ENCODE measurements at places on chromosomes 12 and 14.

DNA sequence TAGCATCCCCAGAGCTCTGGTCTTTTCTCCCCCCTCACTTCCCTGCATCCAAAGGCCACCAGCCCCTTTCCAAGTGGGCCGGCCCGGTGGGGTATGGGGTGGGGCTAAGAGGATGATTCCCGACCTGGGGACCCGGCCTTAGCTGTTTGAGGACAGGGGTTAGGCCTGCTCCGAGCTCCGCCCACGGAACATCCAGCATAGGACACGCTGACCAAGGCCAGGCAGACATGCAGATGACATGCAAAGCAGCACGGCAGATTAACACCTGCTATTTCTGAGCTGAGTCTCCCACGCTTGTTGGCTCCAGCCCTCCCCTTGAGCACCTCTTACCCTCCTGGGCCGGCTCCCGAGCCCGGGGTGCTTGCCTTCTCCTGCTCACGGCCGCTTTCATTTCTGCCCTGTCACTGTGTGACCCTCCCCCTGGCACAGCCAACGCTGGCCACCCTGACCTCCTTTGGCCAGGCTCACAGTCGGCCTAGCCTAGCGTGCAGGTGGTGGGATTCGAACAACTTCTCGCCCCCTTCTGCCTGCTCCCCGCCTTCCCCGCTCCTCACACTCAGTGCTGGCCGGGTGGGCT, 40.2 kb downstream of the TEAD4 start:
- no peak for DNase-seq

DNA sequence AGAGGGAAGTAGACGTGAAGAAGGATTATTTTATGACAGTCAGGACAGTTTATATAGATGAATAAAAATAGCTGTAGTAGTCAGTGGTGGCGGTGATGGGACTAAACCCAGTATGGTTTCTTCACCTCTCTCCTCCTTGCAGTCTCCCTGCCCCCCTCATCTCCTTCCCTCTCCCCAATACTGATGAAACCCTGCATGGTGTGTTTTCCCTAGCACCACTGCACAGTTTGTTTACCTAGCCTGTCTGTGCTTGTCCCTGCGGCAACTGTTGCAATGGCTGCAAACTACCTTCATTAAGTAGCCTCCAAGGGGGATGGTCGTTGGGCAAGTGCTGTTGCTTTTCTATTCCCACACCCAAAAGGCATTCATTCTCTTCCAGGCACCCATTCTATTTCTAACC, 14.7 kb downstream of the PCBP2 start:
- DNase-seq: no peak

DNA sequence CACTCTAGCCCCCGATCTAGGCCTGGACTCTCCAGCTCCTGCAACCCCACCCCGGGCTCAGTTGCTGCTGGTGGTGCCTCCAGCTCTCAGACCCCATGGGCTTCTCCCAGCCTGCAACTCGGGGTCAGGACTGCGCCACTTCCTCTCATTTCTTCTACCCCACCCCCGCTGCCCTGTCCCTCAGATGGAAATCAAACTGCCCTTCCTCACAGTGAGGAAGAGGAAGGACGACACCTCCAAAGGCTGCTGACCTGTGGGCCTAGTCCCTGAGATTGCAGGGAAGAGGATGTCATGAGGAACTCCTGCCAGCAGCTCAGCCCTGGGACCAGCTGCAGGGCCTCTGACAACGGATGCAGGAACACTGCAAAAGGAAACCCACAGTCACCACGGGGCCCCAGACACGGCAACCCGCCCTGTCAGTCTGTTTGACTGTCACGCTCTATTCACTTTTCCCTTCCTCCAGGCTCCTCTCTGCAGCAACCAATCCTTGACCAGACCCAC, 29.3 kb upstream of the PNMA1 start:
- no peak for DNase-seq

DNA sequence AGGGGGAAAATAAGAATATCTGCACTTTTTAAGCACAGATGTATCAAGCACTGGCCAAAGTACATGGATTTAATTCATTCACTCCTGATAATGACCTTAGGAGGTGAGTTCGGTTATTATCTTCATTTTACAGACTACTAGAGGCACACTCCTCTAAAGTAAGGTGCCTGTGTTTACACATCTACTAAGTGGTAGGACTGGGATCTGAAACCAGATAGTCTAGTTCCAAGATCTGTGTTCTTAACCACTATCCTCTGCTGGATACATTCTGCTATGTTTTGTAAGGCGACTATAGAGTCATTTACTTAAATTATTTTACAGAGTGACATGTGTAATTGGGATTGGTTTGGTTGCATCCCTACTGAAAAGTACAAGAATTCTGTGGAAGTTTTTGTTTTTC, 175.3 kb downstream of the ESR2 start:
- DNase-seq: no peak

- DNase-seq: no peak
Measured at GRCh38 chr12:77032406-77032805, 33.0 kb downstream of the E2F7 start.

DNA sequence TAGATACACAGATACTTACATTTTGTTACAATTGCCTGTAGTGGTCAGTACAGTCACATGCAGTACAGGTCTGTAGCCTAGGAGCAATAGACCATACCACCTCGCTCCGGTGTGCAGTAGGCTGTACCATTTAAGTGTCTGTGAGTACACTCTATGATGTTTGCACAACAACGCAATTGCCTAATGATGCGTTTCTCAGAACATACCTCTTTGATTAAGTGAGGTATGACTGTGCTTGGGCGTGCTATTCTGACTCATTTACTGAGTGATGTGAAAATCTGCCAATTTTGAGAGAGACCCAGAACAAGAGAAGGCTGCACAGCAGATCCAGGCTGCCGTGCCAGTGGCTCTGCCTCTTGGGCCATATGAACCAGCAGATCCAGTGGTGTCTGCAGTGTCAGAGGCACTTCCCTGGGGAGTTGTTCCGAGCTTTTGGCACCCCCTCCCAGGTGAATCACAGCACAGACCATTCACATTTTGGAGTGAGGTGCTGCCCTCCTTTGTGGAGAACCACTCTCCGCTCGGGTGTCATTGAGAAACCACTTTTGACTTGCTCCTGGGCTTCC, 20.4 kb downstream of the DLK1 start:
- no peak for DNase-seq

DNA sequence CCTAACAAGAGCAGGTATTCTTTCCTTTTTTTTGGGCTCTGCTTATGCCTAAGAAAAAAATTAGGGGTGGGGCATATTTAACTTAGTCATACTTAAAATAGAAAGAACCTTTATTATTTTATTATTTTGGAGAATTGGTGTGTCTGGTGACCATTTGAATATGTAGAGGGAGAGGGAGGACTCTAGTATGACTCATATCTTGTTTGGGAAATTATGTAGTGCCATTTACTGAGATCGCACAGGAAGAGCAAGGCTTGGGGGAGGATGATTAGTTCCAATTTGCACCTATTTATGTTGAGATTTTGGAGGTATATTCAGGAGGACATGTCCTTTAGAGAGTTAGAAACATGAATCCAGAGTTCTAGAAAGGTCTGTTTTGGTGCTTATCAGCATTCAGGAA, 9.9 kb downstream of the ZNF410 start:
- no peak for DNase-seq

DNA sequence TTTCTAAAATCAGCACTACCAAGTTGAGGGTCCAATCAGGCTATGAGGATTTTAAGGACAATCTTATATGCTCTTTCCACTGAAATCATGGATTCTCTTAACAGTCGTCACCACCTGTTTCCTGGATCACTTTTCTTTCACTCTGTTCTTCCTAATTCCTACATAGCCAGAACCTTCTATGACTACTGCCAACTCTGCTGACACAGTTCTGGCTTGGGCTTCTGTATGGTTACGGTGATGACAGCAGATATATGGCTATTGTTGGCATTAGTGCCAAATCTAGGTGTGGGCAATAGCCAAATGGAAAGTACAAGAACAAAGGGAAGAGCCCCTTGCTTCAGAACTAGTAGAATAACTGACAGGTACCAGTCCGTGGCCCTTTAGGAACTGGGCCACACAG, 124.0 kb downstream of the ARID2 start:
- no peak for DNase-seq

DNA sequence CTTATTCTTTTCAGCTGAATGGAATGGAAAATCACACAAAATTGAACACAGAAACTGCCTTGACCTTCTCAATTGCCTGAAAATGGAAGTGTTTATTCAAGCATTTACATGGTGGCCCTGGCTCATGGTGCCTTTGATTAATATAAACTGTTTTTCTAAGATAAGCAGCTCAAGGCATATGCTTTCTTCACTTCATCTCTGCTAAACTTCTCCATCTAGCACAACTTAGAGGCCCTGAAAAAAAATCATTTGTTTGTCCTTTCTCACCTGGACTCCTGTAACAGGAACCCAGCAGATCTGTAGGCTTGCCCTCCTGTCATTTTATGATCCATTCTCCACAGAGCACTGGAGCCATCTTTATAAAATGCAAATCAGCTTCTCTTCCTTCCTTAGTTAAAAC, 117.5 kb upstream of the KRR1 start:
- DNase-seq: no peak

DNA sequence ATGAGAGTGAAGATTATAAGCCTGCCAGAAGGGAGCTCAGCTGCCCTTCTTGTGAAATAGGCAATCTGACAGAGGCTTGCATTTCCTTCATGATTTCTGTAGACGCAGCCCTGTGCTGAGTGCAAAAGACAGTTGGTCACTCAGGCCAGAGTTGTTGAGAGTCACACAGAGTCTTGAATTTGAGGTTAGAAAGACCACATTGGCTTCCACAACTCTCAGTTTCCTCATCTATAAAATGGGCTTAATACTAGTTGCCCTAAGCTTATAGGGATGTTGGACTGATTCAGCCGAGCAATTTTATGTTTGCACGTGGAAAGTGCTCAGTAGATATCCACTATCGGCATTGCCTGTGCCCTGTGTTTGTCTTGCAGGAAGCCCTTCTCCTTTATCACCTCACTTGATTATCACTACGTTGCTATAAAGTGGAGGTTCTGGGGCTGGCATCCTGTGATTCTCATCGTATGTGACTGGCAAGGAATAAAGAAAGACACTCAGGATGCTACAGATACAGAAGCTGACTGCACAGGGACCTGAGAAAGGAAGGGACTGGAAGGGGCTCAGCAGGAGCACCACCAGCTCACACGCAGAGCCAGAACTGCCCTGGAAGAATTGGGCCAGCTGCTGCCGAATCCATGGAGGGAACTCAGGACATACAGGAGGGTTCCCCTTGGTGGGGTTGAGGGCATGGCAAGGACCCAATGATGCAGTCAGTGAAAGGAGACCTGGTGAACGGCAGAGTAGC, 19.8 kb upstream of the SERPINA4 start:
- no peak for DNase-seq

GRCh38 chr12:21472197-21472823, 29.1 kb downstream of the RECQL start:
- no peak for DNase-seq

DNA sequence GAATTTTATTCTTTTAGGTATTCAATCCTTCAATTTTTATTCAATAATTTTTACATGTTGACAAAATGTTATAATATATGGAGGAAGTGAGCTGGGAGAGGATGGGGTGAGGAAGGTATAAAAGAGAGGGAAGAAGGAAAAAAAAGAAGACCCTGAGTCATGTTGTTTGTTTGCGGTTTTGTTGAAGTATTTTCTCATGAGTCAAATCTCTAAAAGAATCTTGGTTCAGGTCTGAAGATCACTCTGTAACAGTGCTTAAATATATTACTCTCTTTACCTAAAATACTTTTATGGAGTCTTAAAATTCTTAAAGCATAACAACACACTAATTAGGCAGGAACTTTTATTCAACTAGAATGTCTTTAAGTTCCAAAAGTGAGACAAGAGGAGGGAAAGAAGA, 489.6 kb upstream of the GARIN6 start:
- no peak for DNase-seq

- DNase-seq: no peak
Measured at GRCh38 chr14:65904988-65905387, 492.5 kb downstream of the FUT8 start.

DNA sequence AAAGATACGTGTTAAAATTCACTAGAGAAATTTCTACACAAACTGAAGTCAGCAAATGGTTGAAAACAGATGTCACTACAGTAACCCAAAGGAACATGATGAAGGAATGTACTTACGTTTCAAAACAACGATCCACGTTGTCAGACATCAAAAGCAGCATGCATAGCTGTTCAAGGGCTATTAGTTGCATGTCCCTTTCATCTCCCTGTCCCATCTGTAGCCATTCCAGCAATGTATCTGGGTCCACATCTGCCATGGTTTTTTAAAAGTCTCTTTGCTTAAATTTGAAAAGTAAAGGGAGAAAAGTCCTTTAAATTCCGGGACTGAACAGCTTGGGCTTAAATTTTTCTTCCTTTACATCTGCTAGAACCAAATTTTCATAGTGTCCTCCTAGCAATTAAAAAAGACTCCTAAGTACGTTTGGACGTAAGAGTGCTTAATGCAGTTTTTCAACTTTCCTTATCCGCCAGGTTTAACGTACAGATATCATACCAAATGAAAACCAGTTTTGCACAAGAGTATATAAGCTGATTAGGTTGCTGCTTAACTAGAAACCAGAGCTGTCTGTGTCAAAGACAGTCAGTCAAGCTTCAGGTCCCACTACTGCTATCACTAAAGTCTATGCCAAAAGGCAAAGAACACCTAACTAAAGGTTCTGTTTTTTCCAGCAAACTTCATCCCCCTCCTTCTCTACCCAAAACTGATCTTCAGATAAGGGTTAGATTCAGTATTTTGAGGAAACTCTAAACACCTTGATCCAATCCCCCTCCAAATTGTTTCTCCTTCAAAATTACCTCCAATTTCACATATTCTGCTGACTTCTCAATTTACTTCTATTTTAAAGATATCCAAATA, 1.7 kb downstream of the HECTD1 start:
- DNase-seq: no peak

DNA sequence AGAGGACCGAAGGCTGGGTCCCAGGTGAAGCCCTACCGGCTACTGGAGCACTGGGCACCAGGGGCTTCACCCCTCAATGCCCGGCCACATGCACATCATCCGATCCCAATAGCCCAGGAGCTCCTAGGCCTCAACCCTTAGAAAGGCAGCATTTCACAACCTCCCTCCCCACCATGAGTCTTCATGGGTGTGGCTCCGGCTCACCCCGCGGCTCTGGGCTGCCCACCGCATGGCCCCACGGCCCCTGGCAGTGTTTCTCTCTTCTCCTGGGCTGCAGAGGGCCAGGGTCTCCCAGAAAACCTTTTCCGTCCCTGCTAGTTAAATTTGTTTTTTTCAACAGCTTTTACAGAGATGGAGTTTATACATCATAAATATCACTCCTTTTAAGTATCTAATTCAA, 28.6 kb upstream of the DLK1 start:
- DNase-seq: no peak

- no peak for DNase-seq
Measured at GRCh38 chr12:62284749-62285148, 24.5 kb downstream of the USP15 start.

GRCh38 chr12:115320451-115320850, 636.5 kb upstream of the TBX3 start:
- no peak for DNase-seq

GRCh38 chr14:71399057-71399487, 491.8 kb downstream of the PCNX1 start:
- DNase-seq: no peak

GRCh38 chr12:106248846-106249371, 1.1 kb upstream of the CKAP4 start:
- no peak for DNase-seq

GRCh38 chr12:57875753-57876547, 29.4 kb upstream of the CTDSP2 start:
- DNase-seq: no peak
